ENCODE measurements at places on chromosomes 1 and 21.

DNA sequence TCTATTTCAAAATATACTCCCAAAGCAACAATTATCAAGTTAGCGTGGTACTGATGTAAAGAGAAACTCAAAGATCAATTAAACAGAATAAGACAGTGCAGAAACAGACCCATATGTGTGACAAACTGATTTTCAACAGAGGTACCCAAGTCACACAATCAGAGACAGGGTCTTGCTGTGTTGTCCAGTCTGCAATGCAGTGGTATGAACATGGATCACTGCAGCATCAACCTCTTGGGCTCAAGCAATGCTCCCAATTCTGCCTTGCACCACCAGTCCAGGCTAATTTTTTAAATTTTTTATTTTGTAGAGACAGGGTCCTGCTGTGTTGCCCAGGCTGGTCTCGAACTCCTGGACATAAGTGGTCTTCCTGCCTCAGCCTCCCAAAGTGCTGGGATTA, 255.6 kb downstream of the AKT3 start:
- DNase-seq: no peak

DNA sequence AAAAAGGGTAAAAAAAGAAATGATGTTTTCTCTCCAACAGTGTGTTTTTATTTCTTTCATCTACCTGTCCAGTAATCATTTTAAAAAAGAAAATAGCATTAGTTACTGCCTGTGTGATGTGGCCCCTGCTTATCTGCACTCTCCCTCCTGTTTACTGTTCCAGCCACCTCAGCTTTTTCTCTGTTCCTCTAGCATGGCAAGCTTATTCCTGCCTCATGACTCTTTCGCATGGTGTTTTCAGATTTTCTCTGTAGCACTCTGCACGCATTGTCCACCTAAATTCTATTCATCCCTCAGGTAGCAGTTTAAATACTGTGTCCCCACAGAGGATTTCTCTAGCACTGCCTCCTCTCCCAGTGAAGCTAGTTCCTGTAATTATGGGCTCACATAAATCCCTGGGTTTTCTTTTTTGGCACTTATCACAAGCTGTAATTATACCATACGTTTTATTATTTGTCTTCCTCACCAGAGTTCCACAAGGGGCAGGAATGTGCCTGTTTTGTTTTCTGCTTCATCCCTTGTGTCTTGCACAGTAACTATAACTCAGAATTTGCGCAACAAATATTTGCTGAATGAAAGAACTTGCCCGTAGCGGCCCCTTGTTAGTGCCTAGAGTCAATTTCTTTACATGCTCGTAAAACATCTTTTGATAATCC, 51.4 kb upstream of the LRIG2 start:
- no peak for DNase-seq

GRCh38 chr1:41028034-41028642, 6.6 kb upstream of the SLFNL1 start:
- no peak for DNase-seq

DNA sequence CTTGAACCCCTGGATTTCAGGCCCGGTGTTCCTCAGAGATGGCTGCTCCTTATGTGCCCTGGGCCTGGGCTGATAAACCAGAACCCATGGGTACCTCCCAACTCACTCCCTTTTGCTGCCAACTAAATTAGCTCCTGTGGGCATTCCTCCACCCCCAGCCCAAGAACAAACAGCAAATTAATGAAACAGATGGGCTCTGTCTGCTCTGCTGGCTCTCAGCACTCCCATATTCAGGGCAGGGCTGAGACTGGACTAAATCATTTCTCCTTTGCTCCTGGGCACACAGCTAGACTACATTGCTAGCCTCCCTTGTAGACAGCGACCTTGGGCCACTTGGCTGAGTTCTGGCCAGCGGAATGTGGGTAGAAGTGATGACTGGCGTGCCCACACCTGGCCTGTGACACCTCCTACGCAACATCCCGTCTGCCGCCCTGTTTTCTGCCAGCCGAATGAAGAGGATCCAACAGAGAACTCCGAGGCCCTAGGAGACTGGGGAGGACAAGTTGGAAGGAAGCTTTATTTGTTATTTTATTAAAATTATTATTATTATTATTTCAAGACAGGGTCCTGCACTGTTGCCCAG, 101.9 kb upstream of the DISP3 start:
- no peak for DNase-seq

DNA sequence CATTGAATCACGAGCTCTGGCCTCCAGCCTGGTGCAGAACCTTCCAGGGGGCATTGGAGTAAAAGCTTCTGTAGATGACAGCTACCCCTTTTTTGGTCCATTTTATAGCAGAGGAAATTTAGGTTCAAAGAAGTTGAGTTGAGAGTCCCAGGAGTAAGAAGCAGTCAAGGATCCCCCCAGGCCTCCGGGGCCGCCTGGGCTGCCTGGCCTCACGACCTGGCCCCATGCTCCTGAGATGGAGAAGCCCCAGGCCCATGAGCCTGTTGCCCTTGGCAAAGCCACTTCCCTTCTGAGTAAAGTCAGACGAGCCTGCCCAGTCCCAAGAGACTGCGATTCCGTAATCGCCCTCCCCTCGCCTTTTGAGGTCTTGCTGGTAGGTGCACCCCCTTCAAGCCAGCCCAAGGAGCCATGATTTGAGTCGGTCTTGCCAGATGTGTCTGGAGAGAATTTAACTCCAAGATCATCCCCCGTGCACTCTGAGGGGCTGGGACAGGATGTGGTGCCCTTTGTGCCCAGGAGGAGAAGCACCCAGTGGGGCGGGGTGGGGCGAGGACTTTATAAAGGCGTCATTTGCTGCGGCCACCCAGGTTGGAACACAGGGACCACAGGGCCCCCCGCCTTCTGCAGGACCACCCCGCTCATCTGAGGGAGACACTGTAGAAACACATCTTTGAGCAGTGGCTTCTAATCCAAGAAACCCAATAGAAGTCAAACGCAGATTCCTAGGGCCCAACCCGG, 30.1 kb downstream of the PDE9A start:
- DNase-seq: no peak

DNA sequence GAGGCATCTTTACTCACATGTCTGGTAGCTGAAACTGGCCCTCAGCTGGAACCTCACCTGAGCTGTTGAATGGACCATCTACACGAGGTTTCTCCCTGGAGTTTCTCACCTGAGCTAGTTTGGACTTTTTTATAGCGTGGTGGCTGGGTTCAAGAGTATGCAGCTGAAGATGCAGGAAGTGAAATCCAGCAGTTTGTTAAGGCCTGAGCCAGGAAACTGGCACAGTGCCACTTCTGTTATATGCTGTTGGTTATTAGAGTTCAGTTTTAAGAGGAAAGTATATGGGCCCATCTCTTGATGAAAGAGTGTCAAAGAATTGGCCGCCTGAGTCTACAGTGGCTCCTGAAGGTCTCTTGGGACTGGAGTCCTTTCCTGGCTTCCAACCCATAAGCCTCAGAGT, 35.6 kb downstream of the STUM start:
- DNase-seq: no peak

DNA sequence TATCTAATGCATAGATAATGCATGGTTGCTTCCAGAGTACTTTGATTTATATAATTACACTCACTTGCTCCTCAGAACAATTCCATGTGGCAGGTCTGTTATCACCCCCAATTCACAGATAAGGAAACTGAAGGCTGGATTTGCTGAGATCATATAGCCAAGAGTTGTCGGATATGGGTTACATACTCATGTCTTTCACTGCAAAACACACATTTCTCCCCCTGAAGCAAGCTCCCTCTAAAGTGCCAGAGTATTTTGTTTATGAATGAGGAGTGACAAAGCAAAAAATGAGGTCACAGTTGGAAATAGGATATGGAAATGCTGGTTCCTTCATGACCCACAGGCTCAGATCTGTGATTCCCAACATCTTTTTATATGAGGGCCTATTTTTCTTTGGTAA, 134.2 kb downstream of the ROR1 start:
- DNase-seq: no peak

- peak; percentile 24 for DNase-seq
These were observed 554 bp downstream of the ZNF281 start for GRCh38 chr1:200409203-200409760.

DNA sequence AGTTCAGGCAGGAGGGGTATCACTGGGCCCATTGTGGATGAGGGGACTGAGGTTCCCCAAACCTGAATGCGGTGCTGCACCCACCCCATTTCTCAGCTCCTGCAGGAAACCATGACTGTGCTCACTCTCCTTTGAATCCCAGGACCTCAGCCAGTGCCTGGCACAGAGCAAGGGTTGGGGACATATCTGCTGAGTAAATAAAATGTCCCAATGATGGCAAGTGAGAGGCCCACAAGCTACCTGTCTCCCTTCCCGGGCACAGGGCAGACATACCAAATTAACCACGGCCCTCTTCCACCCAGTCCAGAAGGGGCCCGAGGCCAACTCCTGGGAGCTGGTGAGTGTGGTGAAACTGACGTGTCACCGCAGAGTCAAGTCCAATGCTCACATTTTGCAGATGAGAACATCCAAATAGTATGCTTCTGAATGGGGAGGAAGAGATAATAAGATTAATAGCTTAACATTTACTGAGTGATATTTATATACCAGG, 97.6 kb downstream of the EPHB2 start:
- DNase-seq: no peak

DNA sequence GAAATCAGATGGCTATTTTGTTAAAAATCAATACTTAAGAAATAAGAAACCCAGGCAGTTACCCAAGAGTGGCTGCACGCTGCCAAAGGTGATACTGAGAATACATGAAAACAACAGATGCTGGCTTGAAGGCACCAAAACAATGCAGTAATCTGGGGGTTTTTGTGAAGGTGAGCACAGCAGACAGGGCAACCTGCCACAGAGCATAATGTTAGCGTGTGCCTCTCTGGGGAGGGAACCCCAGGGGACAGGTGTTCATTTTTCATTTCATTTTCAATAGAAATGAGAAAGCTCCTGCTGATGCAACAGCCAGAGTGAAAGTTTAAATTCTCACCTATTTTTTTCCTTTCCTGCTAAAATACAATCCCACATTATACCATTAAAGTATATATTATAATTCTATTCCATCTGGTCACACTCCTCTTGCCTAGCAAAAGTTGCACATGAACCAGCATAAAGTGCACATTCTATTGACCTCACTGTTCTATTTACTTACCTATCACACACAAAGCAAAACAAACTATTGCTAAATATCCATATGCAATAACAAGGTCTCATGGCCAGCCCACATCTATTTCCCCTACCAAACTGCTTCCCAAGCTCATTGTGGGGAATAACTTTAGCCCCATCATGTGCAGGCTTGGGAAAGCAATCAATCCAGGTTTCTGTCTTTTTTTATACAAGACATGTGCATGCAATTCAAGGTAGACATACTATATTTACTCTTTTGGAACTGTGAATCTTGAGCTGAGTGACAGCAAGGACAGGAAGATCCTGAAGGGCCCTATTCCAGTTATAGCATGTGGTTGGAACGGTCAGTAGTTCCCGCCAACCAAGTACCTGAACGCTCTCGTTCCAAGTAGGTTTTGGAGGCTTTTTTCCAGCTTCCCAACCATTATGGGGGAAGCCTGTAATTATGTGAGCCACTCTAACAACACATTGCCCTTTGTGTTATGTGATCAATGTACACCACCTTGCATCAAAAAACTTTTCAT, 173.6 kb downstream of the RERE start:
- peak; percentile 55 for DNase-seq

- peak; percentile 17 for DNase-seq
These were observed 32.9 kb downstream of the FAM78B start for GRCh38 chr1:166133857-166134256.

DNA sequence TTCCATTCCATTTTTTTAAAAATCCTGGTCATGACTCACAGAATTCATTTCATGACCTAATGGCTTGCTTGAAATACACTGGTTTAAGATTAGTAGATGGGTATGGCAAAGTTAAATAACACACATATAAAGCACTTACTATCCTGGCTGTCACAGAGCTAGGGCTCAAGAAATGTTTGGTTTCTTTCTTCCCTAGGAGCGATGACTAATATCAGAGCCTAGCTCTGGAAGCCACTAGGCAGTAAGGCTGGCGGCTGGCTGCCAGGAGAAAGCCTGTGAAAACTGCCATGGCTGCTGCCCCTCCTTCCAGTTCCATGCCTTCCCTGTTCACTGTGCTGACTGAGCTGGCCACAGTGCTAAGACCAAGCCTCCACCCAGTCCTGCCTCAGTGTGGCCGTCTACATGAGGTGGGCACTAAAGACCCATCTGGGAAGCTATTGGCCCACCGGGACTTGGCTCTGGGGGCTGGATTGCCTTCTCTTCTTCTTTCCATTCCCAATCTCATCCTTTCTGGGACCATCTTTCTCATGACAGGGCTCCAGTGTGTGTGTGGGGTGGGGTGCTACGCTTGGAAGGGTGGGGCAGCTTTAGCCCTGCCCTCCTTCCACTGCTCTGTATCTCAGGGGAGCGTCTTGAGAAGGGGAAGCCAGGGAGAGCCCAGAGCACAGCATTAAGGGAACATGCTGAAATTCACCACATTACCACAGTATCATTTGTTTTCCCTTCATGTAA, 10.8 kb upstream of the ASCL5 start:
- DNase-seq: no peak

DNA sequence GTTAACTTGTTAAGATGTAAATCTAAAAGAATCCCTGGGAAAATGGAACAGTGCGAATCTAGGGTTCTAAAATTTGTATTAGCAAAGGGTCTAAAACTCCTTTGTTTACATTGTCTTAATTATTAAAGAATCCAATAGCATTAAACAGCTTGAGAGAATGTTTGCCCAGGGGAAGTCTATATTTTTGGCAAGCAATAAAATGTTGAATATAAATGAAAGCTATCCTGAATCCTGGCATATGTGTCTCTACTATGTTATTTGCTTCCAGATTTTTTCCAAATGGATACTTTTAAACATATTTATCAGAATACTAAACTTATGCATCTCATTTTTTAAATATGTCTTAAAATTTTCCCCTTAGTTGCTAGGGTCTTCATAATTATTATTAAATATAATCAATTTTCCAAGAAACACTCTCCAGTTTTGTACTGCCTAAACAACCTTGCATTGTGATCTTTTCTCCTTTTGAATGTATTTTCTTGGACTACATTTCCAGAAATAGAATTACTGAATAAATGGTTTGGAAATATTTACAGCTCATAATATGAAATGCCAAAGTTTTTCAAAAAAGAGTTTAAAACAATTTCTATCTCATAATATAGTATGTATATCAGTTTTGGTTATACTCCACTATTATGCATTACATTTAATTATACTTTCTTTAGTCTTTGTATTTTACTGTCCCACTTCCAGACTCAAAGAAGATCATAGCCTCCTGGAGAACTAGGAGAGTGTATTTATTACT, 304.8 kb downstream of the USP25 start:
- no peak for DNase-seq

DNA sequence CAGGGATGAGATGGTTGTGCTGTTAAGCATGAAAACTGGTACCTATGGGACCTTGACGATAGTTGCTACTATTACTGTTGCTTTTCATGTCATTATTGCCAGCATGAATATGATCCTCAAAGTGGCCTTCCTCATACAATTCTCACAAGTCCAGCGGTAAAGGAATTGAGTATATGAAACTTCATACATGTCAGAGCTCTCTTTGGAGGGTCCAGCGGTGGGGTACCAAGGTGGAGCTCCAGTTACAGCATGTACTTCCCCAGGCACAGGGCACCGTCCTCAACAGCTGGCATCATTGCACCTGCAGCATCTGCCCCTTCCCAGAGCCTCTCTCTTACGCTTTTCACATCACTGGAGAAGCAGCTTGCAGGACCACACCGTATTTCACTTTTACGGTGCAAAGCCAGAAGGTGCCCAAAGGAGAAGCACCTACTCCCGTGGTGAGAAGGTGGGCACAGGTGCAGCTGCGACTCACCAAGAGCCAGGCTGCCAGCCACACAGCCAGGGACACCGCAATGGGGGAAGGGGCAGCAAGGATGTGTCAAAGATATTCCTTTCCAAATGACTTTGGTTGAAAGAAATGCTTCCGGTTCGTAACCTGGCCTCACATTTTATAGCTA, 166.4 kb upstream of the IRF2BP2 start:
- DNase-seq: peak; percentile 16

GRCh38 chr1:45444609-45445131, 46.3 kb downstream of the TESK2 start:
- DNase-seq: no peak

All from GM13977 (cell line).